ENCODE measurements at places on chromosomes 11 and 22. TPM values are rescaled to one million over a fixed set of nuclear protein-coding genes. Genes with fewer than 3 reads are reported as not detected.

Gene PLEKHA7
- polyA plus RNA-seq: 0.43 TPM

Gene OR2AG2
- polyA plus RNA-seq: not detected

Gene CD3D
- not detected for polyA plus RNA-seq

Gene SLC22A8
- polyA plus RNA-seq: not detected

Gene OR8A1
- polyA plus RNA-seq: not detected

Gene MICAL2
- 83.3 TPM for polyA plus RNA-seq

Gene CD248
- polyA plus RNA-seq: 629 TPM

Gene TRAF6
- 8.6 TPM for polyA plus RNA-seq

Gene DEFB131B
- polyA plus RNA-seq: not detected

Gene BSX
- polyA plus RNA-seq: not detected

Gene ABCG4
- polyA plus RNA-seq: 0.14 TPM

Gene PLEKHB1
- polyA plus RNA-seq: not detected

Gene NFRKB
- 9.1 TPM for polyA plus RNA-seq

Gene OR2AT4
- polyA plus RNA-seq: not detected

Gene C11orf65
- 1.1 TPM for polyA plus RNA-seq

Gene KCNJ4
- polyA plus RNA-seq: not detected

Gene SLC5A4
- not detected for polyA plus RNA-seq

Gene CFAP300
- 15.3 TPM for polyA plus RNA-seq
